ENCODE measurements at places on chromosomes 7 and 10. TPM values are rescaled to one million over a fixed set of nuclear protein-coding genes. Genes with fewer than 3 reads are reported as not detected.

KCNH2 gene
- polyA plus RNA-seq = 5.0 TPM

DNA sequence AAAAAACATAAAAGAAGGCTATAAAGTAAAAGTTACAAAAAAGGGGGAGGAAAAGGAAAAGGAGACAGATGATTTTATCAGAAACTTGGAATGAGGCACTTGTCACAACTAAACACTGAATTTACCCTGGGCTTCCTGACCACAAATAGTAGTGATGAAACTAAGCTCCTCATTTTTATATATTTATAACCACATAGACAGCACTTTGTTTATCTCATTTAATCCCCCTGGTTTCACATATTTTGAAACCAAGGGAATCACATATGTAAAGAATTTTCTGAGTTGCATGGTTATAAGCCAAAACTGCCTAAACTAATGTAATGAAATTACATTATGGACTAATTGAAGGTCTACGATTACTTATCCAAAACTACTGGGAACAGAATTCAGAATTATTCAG lies 39.6 kb upstream of the MET start:
- DNase-seq = no peak

GRCh38 chr7:102279537-102280400 lies 6.9 kb upstream of the SH2B2 start:
- DNase-seq = peak; percentile 54

- no peak for DNase-seq
Measured at GRCh38 chr7:121339082-121339481, 10.3 kb downstream of the WNT16 start.

DNA sequence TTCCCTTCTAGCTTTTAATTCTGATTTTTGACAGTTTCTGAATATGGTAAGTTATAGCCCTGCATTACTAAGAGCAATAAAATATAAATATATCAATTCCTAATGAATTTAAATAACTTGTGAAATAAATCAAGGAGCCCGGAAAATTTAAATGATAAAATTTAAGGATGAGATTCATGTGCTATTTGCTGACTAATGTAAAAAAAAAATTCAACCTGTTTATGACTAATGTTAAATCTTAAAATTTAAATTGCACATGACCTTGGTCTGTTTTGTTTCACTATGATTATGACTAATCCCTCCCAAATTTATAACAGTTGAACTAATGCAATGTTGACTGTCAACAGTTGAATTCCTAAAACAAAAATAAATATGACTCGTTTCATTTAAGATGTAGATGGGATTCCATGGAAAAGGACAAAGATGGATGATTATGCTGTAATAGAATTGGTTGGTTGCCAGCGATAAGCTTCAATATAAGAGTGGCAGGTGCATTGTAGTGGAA lies 419.9 kb downstream of the NRG3 start:
- DNase-seq = no peak
